ENCODE measurements at places on chromosomes 3 and 15. TPM values are rescaled to one million over a fixed set of nuclear protein-coding genes. Genes with fewer than 3 reads are reported as not detected.

GRCh38 chr3:59443618-59444293, 393.9 kb upstream of the CFAP20DC start:
- H3K4me1 ChIP-seq, result no peaks in the 10 kb centered on the region
- H3K27ac ChIP-seq, result no peak overlapping the region
- DNase-seq, result no peak
- no peak overlapping the region for H3K4me3 ChIP-seq

DNA sequence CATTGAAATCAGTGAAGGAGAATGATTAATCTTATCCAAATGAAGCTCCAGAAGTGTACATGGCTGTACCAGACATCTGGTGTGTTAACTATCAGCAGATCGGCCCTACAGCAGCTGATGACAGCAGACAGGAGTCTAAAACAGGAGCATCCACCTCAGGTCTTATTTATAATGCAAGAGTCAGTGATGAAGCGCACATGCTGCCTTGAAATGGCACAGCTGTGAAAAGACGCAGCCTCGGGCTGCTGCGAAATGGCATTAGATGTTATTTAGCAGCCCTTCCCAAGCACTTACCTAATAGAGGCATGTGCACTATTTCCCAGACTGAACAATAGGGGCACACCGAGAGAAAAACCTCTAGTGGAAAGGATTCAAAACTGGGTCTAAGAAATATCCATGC, 472.3 kb upstream of the CBLB start:
- no peak overlapping the region for H3K4me3 ChIP-seq
- H3K27ac ChIP-seq, result no peak overlapping the region
- DNase-seq, result no peak
- no peaks in the 10 kb centered on the region for H3K4me1 ChIP-seq
- H3K27me3 ChIP-seq, result no peaks in the 10 kb centered on the region
- no peaks in the 10 kb centered on the region for H3K36me3 ChIP-seq

The FAN1 gene
- 12.1 TPM for total RNA-seq

DNA sequence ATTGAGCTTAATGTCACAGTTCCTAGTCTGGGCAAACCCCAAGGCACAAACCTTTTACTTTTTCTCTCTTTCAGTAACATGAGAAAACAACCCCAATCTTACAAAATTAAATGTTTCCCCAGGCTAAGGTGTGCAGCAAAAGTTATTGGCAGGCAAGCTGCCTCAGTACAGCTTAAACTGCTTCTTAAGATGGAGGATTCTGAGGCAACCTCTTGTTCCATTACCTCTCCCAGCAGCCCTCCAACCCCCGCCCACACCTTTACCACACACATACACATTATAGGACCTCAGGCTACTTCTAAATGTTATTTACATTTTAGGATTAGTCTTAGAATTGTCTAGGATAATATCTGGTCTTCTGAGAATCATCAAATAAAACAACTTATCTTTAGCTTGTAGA, 22.3 kb upstream of the CBLB start:
- H3K4me3 ChIP-seq, result no peak overlapping the region
- H3K27ac ChIP-seq, result no peak overlapping the region
- no peak for DNase-seq

All from ascending aorta (tissue), 2 donors.